ENCODE measurements at places on chromosomes 5 and 9.
A peak's percentile ranks its signal among the peaks of the same experiment; 100 is the strongest.

- no peak for DNase-seq
Measured at GRCh38 chr5:111676466-111676865, 80.5 kb downstream of the NREP start.

GRCh38 chr9:108443019-108443633 is 412.7 kb downstream of the ACTL7B start:
- no peak for DNase-seq

GRCh38 chr9:81614335-81614734 is 75.0 kb downstream of the TLE1 start:
- DNase-seq, result no peak

GRCh38 chr9:82776508-82776907 is 286.4 kb downstream of the RASEF start:
- DNase-seq, result no peak

DNA sequence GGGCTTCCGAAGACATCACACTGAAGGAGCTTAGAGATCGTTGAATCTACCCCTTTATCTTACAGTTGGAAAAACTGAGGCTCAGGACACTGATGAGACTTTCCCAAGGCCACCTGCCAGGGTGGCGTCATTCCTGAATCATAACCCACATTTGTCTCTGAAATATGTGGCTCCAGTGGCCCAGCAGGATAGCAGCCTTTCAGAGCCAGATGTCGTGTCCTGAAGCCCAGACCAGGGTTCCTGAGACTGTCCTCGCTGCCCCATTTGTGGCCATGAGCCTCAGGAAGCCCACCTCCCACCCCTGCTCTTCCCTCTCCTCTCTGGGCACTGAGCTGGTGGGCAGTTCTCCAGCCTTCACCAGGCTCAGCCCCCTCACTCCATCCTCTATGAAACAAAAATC is 2.4 kb downstream of the HMCN2 start:
- no peak for DNase-seq

DNA sequence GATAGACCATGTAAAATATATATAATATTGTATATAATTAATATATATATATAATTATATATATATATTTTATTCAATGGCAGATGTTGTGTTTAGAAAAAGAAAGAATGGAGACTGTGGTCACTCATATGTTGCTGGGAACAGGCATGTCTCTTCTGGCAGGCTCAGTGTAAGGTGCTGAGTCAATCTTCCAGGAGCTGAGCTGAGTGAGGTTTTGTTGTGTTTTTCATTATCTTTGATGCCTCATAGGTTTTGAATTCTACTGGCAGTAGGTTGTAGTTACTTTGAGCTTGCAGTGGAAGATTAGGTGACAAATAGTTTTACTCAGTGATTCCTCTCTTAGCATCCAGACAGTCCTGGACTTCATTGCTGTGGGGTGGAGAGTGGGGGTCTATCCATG is 561.3 kb downstream of the IRX1 start:
- no peak for DNase-seq

DNA sequence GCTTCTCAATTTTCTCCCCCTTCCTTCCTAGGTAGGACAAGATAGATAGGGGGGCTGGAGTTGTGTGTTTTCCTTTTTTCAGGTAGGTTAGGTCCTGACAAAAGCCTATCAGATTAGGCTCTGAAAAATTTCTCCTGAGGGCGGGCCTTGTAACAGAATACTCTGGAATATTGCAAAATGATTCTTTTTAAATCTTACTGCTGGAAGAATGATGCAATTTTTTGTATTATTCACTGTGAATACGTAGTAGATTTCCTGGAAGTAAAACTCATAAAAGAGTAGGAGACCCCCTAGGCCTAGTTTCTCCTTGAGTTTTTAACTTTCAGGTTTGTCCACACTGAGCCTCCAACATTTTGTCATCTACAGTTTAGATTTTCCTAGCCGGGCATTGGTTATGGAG is 1701.8 kb downstream of the EFNA5 start:
- no peak for DNase-seq

DNA sequence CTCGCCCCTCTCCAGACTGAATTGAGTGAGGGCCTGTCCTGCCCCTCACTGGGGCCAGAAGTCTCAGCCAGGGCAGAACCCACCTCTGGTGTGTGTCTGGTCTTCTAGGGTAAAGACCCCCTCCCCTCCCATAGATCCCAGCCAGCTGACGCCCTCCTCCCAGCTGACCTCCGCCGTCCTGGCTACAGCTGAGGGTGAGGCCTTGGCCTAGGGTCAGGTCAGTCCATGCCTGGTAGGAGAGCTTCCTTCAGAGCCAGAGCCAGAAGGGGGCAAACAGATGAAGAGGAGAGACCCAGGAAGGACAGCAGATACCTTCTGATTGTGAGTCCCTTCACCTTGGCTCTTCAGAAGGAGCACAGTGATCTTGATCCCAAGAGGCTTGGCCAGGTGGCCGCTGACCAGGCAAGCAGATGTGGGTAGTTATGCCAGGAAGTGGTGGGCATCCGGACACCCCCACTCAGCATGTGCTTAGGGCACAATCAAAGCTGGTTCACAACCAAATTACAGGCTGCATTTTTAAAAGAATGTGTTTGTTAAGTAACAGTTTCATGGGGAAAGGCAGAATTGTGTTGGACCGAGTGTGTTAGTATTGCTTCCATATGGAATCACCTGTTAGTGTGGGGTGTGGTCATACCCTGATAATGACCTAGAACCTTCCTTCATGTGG is 29.9 kb downstream of the JADE2 start:
- no peak for DNase-seq

DNA sequence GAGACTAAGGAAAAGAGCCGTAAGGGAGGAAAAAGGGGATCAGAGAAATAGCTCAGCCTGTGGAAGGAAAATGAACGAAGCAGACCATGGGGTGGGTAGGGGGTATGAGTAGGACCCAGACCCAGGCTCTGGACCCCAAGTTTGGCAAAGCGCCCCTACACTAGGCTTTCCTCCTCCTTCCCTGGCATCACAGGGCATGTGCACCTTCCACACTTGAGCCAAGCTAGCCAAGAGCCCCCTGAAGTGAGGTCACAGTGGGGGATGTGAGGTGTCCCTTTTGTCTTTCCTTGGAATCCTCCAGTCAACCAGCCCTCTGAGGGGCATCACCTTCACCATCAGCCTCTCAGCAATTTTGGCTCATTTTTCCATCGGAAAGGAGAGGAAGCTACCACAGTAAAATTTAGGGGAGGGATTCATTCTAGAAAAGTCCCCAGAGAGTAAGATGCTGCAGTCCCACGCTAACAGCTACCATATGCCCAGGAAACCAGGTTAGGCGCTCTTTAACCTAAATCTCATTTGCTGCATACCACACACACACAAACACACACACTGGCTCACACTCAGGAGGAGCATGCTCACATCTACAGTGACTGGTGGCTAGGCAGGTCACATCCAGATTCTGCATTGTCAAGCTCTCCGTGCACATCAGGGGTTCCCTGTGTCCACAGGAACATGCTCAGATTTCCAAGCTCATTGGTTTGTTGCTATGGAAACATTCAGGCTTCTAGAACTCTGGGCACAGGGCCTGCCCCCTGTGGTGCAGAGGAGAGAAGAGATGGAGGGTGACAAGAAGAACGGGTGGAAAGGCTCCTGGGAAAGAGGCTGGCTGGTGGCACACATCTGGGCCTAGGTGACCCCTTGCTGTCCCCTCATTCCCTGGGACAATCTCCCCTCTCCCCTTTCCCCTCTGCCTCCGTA is 9.9 kb downstream of the REEP2 start:
- DNase-seq, result no peak

- no peak for DNase-seq
Measured at GRCh38 chr5:65307931-65308330, 173.8 kb downstream of the ADAMTS6 start.

- DNase-seq, result no peak
Measured at GRCh38 chr5:180180421-180180820, 28.6 kb downstream of the RASGEF1C start.

DNA sequence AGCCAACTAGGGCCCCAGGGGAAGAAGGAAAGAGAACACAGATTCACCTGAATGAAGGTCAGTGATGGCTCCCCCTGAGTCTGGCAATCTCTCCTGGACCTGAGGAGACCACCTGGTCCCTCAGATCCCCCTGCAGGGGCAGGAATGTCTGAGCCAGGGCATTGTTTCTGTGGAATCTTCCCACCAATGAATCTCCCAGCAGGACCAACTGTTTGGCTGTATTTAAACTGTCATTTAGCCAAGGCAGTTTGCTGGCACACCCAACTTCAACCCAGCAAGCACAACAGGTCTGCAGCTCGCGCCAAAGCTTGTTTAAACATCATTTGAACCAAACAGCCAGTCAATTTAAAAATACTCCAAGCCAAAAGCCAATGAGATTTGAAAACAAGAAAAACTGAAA is 92.6 kb downstream of the SH3TC2 start:
- no peak for DNase-seq

GRCh38 chr5:68699966-68700365 is 393.8 kb upstream of the SLC30A5 start:
- no peak for DNase-seq

GRCh38 chr5:87340716-87341115 is 72.0 kb downstream of the CCNH start:
- DNase-seq, result no peak

- DNase-seq, result no peak
Measured at GRCh38 chr5:87007737-87008136, 259.9 kb upstream of the RASA1 start.

GRCh38 chr5:84445049-84445685 is 60.5 kb upstream of the EDIL3 start:
- DNase-seq, result no peak

GRCh38 chr9:5478206-5478605 is 27.9 kb downstream of the CD274 start:
- DNase-seq, result no peak

GRCh38 chr5:2134543-2135292 is 252.0 kb upstream of the IRX4 start:
- DNase-seq, result no peak

GRCh38 chr9:76609285-76610010 is 150.5 kb downstream of the GCNT1 start:
- DNase-seq, result no peak

GRCh38 chr5:31850981-31851689 is 212.2 kb downstream of the PDZD2 start:
- DNase-seq, result no peak

GRCh38 chr9:126514037-126514821 is 99.5 kb upstream of the LMX1B start:
- peak; percentile 71 for DNase-seq

GRCh38 chr9:88310310-88310980 is 77.8 kb upstream of the SPIN1 start:
- no peak for DNase-seq

- no peak for DNase-seq
Measured at GRCh38 chr5:172686111-172686510, 45.0 kb downstream of the NEURL1B start.

GRCh38 chr5:147520450-147520849 is 10.6 kb upstream of the DPYSL3 start:
- DNase-seq, result no peak

GRCh38 chr5:142813220-142813619 is 43.0 kb downstream of the ARHGAP26 start:
- no peak for DNase-seq

DNA sequence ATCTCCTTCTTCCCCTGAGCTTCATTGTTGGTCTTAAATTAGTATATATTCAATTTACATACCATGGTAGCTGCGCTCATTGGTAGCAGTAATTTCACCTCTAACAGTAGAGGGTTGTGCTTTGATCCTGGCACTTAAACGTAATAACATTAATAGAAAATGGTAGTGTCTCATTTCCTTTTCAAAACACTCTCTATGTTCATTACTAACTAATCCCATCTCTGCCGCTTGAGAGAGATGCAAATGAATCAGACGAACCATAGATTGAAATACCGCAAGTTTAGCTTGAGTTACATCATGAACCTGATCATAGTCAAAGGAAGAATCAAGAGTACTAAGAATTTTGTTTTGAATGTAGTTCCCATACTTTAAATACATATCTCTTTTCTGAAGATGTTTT is 2.2 kb downstream of the THBS4 start:
- no peak for DNase-seq

DNA sequence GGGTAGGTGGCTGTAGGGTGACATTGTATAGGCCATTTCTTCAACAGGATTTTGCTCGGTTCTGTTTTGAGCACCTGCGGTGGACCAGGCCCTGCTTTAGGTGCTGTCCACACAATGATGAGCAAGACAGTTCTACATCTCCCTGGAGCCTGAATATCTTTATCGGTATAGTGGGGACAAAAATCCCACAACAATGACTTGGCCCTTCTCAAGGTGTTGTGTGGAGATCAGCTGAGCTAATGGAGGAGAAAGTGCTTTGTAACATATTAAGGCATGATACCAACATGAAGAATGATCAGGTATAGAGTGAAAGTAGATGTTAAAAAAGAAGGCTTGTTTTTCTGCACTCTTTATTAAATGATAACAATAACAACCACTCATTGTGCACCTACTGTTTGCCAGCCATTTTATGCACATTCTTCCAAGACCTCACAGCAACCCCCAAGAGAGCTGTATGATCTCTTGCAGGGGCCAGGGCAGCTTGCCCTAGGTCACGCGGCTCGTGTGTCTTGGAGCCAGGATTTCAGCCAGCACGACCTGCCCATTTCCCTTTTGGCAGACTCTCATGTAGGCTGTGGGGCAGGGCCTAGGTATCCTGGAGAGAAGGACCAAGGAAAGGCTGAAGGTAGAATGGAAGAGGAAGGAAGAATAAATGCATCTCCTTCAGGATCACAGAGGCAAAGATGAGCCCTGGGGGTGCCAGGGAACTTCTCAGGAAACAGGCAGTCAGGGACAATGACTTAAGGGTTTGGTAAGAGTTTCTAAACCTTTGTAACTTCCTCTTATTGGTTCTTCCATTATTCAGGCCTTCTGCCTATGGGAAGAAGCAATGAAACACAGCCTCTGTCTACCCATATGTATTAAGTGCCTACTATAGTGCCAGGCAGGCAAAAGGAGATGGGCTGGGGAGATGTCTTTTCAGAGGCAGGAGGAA is 50.0 kb upstream of the PPARGC1B start:
- no peak for DNase-seq

- DNase-seq, result no peak
Measured at GRCh38 chr5:98514215-98514614, 259.2 kb upstream of the RGMB start.

- DNase-seq, result no peak
Measured at GRCh38 chr9:37515620-37516258, 30.0 kb downstream of the POLR1E start.

GRCh38 chr9:649128-650074 is 192.1 kb upstream of the DMRT1 start:
- no peak for DNase-seq

GRCh38 chr9:89122949-89123348 is 55.7 kb downstream of the SHC3 start:
- no peak for DNase-seq

DNA sequence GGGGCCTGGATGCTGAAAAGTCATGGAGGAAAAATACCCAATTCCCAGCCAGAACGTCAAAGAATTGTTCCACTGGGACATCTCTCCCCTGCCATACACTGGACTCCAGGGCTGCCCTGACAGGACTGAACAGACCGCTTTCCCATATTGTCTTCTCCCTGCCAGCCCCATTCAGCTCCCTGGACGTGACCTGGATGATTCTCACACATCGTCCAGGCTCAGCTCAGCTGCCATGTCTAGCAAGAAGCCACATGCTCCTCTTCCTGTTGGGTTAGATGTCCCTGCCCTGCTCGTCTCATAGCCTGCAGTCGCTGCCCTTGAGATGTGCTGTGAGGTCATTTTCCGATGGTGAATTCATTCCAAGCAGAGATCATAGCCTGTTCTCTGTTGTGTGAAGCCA is 37.4 kb downstream of the FOXI1 start:
- DNase-seq, result no peak

- DNase-seq, result no peak
Measured at GRCh38 chr5:35745660-35746059, 111.0 kb upstream of the IL7R start.
